NCI-H1092 treated with DMSO at 0.1 percent for 48 hours (cell line): ENCODE measurements at places on chromosomes 1 and 21.

DNA sequence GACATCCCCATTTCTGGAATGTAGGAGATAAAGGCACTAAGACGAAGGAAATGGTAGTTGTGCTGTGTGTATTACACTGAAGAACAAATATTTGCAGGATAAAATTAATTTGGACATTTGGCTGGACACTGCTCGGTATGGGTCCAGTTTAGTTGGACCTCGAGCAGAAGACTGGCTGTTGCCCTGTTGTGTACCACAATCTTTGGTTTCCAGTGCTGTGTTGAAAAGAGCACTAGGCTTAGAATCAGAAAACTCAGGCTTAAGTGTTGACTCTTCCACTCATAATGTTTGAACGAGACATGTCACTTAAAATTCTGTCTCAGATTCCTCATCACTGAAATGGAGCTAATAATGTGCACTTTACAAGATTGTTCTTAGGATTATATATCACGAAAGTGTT, 1.2 kb upstream of the ARPC5 start:
- DNase-seq = peak; percentile 22

- DNase-seq = no peak
Measured at GRCh38 chr1:13908128-13908527, 208.1 kb downstream of the PRDM2 start.

DNA sequence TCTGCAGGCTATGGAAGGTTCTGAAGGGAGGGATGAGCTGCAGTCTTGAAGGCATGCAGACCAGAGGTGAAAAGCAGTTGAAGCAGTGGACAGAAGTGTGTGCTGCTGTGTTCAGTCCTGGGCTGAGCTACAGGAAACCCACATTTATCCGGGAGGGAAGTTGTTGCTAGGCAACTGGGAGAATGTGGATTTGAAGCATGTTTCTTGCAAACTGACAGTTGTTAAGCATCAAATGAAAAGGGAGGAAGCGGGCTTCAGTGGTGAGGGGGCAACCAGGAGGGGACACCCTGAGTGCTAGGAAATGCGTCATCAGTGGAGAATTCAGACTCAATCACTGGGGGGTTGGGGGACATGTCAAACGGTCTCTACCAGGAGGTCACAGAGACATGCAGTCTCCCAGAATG, 28.7 kb downstream of the ABCA4 start:
- DNase-seq = no peak

GRCh38 chr1:213014642-213015041, 1.0 kb downstream of the ANGEL2 start:
- peak; percentile 51 for DNase-seq

- no peak for DNase-seq
Measured at GRCh38 chr1:26277261-26277661, 2.6 kb upstream of the SH3BGRL3 start.
